ENCODE measurements at places on chromosomes 2 and 18. TPM values are rescaled to one million over a fixed set of nuclear protein-coding genes. Genes with fewer than 3 reads are reported as not detected.

Gene LYG2
- total RNA-seq, result 0.30 TPM

Gene AOX1
- 0.57 TPM for total RNA-seq

Gene DNMT3A
- 26.1 TPM for total RNA-seq

Gene NAT8
- not detected for total RNA-seq

Gene CRYGD
- total RNA-seq, result not detected

Gene CFAP65
- total RNA-seq, result not detected

Gene SLC35F6
- total RNA-seq, result 40.6 TPM

Gene ASXL2
- total RNA-seq, result 26.7 TPM

Gene IL1A
- not detected for total RNA-seq
